ENCODE measurements at places on chromosomes 3 and 15.
A peak's percentile ranks its signal among the peaks of the same experiment; 100 is the strongest.

GRCh38 chr3:77039606-77040171 lies at the start of gene ROBO2:
TSS of gene ROBO2 (plus strand) at chr3:77040099. CDS start at chr3:77040786, 687 bp downstream.
- peak; percentile 34 for DNase-seq

GRCh38 chr3:151109286-151109800 lies 23.9 kb downstream of the MED12L start:
- no peak for DNase-seq

- DNase-seq = no peak
These were observed 203.0 kb upstream of the PDZRN3 start for GRCh38 chr3:73827725-73828211.

DNA sequence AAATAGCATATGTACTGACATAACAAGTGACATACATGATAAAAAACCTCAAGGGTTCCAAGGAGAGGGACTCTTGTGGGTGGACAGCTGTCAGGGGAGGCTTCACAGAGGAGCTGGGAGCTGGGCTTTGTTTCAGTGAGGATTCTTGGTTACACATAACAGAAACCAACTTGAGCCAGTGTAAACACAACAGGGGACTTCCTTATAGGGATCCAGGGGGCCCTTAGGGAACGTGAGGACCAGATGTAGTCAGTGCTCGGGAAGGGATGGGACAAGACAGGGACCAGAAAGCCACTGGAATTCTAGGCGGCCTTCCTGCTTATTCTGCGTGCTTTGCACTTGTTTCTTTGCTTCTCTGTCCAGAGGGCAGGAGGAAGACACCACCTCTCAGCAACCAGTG lies 34.9 kb downstream of the SNAPC5 start:
- DNase-seq = no peak

GRCh38 chr15:97009031-97009431 lies 678.5 kb downstream of the NR2F2 start:
- no peak for DNase-seq

- no peak for DNase-seq
These were observed 131.3 kb upstream of the LRTM1 start for GRCh38 chr3:55059027-55059629.

GRCh38 chr3:129034642-129035041 lies 25.9 kb upstream of the GP9 start:
- DNase-seq = no peak

DNA sequence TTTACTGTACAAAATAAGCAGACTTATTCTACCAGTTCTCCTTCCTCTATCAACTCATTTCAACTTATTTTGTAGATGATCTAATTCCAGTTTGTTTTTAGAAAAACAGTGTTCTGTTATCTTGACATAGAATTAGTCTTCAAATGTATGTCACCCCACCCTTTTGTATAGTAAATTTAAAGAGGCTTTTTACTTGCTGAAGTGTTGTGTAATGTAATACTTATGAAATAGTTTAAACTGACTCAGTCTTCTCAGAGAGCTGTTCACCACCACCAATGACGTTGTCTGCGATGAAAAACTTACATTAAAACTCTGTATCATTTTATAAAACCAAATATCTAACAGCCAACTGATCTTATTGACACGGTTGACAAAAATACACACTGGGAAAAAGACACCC lies 82.9 kb downstream of the RAP2B start:
- no peak for DNase-seq

DNA sequence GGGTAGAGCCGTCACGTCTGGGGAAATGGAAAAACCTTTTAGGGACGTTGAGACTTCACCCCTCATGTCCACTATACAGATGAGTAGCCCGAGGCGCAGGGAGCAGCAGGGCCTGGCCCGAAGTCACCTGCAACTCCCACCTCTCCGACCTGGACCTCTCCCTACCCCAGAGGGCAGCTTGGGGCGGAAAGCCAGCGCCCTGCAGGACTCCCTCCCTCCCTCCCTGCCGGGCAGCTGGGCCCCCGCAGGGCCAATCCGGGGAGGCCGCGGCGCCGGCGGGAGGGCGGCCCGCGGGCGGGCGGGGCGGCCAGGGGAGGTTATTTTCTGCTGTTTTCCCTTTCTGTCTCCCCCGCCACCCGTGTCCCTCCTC lies 2.0 kb downstream of the WNT7A start:
- DNase-seq = no peak

- no peak for DNase-seq
These were observed 7.1 kb upstream of the FGD5 start for GRCh38 chr3:14811684-14812083.

GRCh38 chr3:163939926-163940325 lies 1138.4 kb downstream of the SI start:
- no peak for DNase-seq

DNA sequence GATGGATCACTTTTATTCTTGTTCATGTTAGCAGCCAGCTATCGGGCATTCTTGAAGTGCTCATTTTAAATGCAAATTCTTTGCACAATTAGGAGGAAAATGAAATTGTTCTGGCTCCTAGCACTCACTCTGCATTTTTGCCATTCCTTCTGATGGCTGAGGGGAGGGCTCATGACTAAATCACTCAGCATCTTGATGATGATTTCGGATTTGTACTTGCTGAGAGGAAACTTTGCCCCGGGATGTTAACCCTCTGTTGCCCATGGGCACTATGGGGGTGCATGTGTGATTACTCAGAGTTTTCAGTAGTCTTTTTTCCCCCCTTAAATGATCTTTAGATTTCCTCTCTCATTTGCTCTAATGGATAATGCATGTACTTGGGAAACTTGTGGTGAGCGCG lies 299.6 kb upstream of the C2CD4B start:
- DNase-seq = no peak

DNA sequence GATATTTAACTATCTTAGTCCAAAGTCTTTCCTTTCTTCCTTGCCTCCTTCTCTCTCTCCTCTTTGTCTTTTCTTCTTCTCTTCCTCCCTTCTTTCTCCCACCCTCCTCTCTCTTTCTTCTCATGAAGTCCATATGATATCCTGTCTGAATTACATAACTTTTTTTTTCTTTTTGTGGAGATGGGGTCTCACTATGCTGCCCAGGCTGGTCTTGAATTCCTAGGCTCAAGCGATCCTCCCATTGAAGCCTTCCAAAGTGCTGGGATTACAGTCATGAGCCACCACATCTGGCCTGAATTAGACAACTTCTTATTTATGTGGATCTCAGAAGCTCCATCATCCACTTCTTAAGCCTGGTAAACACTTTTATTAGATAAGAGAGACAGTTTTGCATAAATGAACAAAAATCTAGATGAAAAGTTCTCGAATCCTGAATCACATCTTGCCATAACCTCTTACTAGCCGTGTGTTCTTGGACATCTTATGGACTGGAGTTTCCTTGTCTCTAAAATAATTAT lies 206.5 kb downstream of the LPP start:
- no peak for DNase-seq

- no peak for DNase-seq
These were observed 33.7 kb downstream of the LARP6 start for GRCh38 chr15:70820214-70820613.

All from putamen (tissue), 1 donor.